ENCODE measurements at places on chromosomes 4 and X. TPM values are rescaled to one million over a fixed set of nuclear protein-coding genes. Genes with fewer than 3 reads are reported as not detected.

SSX2 gene
- not detected for total RNA-seq

CT45A10 gene
- not detected for total RNA-seq

WNK3 gene
- total RNA-seq: 0.29 TPM

RNF175 gene
- total RNA-seq: not detected

PFKFB1 gene
- not detected for total RNA-seq
